NCI-H2081 (cell line): ENCODE measurements at places on chromosomes 12 and 14.

DNA sequence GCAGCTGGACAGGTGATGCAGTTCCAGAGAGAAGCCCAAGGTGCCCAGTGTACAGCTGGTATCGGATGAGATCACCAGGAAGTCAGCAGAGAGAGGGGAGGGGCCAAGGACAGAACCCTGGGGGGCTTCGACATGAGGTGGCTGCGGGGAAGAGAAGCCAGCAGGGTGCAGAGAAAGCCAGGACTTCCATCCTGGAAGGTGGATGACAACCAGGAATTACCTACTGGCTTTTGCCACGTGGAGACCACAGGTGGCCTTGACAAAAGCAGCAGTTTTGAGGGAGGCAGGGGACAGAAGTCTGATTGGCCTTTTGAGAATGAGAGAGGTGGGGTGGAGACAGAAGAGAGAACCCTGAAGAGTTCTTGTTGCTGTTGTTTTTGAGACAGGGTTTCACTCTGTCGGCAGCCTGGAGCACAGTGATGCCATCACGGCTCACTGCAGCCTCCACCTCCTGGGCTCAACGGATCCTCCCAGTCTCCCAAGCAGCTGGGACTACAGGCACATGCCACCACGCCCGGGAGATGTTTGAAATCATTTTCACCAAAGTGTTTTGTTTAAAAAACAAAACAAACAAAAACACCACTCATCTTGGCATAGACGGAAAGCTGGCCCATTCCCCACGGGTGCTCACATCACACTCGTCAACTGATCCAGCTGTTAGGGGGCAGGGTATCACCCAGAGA is 35.2 kb downstream of the CDC42BPB start:
- DNase-seq = peak; percentile 73

DNA sequence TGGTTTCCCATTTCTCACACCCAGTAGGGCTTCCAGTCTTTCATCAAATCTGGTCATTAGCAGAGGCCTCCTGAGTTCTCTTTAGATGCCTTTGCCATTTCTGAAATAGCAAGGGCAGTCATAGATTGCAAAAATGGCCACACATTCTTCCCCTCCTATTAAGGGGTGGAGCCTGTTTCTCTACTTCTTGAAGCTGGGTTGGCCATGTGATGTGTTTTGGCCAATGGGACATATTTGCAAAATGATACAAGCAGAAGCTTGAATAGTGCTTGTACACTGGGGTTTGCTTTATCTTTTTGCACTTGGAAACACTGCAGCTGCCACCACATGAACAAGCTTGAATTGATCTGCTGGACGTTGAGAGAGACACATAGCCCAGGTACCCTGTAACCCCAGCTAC is 109.3 kb downstream of the VRK1 start:
- no peak for DNase-seq

DNA sequence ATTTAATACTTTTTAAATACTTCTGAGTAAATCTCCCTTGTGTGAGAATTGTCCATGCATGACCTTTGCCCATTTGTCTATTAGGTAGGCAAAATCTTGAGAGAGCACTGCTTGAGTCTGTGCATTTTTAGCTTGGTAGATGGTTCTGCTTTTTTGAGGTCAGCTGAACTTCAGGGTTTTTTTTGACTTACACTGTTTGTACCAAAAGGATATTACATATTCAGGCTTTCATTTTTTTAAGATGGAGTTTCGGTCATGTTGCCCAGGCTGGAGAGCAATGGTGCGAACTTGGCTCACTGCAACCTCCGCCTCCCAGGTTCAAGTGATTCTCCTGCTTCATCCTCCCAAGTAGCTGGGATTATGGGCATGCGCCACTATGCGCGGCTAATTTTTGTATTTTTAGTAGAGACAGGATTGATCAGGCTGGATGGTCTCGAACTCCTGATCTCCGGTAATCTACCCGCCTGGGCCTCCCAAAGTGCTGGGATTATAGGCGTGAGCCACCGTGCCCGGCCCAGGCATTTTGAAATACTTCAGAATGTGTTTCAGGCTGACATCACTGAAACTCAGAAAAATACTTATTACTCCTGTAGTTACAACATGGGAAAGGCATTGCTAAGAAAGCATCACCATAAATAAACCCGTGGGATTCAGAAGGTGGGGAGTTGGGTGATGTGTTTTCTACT is 11.1 kb downstream of the RASSF3 start:
- DNase-seq = no peak

DNA sequence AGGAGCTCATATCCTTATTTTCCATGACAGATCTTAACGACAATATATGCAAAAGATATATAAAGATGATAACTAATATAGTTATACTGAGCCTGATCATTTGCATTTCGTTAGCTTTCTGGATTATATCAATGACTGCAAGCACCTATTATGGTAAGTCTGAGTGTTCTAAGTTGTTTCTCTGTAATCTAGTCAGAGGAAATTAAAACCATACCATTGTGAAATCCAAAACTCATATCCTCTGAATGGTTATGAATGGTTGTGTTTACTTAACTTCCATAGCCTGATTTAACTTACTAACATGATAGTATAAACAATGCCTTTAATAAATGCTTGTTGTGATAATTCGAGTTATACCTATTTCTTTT is 760 bp downstream of the TMEM19 start:
- no peak for DNase-seq

- DNase-seq = no peak
Observed at GRCh38 chr12:128603573-128604115, 220.1 kb downstream of the SLC15A4 start.

DNA sequence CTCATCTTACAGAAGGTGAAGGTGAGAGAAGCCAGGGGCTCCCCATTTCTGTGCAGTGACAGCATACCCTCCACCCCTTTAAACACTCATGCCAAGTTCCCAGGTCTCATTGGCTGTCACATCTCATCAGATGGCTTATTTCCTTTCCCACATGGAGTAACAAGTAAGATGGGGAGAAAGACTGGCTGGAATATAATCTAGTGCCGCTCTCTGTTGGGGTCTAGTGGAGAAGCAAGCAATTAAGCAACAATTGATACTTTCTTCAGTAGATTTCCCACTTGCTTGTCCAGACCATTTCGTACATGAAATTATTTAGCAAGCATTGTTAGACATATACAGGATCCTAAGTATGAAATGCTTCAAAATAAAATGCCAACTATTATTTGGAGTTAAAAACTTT is 92.2 kb downstream of the SLC5A8 start:
- DNase-seq = no peak

- no peak for DNase-seq
Observed at GRCh38 chr12:121214166-121214777, 4.3 kb downstream of the P2RX4 start.

GRCh38 chr12:20372326-20373096 is 4.2 kb downstream of the PDE3A start:
- DNase-seq = no peak

DNA sequence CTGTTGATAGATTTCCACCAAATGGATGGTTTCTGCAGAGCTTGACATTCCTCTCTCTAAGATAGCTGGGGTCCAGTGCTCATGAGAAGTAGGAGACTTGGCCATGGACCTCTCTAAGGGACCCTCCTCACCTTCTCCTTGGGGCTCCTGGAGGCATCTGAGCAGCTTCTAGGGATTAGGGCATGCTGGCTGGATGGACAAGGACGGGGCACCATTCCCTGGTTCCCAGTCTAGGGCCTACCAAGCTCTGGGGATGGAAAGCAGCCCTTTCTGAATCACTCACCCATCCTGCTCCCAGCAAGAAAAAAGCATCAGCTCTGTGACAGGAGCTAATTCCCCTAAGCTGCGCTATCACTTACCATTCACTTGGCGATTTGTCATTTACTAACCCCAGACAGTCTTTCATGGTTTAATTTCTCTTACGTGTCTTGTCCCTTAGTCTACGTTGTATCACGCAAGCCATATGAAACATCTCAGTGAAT is 39.5 kb downstream of the VWF start:
- no peak for DNase-seq

- DNase-seq = no peak
Observed at GRCh38 chr12:118053071-118053985, 7.7 kb downstream of the WSB2 start.

GRCh38 chr14:76752744-76753143 is 8.5 kb upstream of the VASH1 start:
- DNase-seq = no peak

GRCh38 chr12:553216-554000 is 93.7 kb downstream of the B4GALNT3 start:
- DNase-seq = no peak

DNA sequence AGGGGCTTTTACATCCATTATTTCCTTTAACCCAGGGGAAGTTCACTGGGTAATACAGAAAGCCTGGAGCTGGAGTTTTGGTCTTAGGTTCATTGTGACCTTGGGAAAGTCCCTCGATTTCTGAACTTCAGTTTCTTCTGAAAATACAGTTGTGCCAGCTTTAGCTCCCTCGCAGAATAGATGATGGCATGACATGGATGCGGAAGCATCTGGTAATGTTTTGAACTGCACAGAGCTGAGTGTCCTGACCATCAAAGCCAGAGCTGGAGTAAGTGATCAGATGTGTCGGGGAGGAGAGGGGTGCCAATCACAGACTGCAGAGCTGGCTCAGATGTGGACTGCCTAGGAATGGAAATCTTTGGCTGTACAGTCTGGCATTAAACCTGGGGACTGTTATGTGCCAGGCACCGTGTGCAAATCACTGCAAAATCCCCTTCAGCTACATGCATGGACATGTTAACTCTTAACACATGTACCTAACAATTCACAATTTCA is 180.9 kb downstream of the ETV6 start:
- DNase-seq = no peak

DNA sequence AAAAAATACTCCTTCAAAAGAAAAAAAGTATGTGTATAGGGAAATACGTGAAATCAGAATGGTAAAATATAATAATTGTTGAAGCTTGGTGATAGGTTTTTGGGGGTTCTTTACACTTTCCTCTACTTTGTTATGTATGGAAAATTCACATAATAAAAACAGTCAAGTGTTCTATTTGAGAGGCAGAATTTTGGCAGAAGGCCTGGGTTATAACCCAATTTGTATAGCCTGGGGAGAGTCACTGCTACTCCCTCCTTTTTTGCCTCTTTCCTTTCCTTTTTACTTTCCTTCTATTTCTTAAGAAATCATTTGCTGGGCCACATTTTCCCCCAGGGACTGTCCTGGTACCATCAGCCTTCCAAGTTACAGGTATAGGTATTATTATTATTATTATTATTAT is 105.7 kb downstream of the CRADD start:
- no peak for DNase-seq

DNA sequence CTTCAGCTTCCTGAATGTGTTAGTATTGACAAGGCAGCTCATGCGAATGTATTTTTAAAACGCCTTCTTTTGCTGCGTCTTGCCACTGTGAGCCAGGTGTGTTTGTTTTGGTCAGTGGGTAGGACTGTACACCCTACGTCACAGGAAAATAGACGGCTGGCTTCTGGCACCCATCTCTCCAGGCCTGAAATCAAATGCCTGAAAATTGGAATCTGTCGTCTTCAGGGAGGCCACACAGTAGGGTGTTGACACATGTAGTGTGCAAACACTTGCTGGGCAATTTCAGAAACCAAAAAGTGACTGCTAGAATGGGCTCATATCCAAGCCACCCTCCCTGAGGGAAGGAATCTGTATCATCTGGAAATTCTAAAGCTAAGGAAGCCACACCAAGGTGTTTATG is 209.3 kb downstream of the TTC8 start:
- DNase-seq = peak; percentile 56

- no peak for DNase-seq
Observed at GRCh38 chr14:57362361-57362760, 28.0 kb upstream of the NAA30 start.

DNA sequence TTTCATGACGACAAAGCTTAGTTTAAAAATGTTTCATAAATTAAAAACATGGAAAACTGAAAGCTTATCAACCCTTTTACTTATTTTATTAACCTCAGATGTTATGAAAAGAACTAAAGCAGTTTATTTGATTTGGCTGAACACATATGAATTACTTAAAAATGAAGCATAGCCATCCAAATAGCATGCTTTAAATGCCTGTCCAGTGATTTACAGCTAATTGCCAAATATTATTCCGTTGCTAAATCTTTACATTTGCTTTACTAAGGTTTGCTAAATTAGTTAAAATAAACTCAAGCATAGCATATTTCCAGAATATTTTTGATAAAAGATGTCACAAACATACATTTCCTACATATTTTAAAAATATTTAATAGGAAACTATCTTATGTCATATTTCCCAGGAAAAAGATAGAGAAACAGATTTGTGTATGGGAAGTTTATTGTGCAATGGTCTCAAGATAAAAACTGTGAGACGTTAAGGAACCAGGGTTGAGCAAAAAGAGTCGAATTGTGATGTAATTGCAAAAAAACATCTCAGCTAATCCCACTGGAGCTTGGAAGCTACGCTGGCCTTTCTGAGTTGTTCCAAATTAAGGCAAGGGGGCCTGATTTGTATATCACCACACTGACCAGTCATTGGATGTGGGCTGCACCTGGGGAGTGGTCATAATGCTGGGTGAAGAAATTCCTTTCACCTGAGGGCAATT is 25.8 kb downstream of the GPR135 start:
- DNase-seq = no peak

DNA sequence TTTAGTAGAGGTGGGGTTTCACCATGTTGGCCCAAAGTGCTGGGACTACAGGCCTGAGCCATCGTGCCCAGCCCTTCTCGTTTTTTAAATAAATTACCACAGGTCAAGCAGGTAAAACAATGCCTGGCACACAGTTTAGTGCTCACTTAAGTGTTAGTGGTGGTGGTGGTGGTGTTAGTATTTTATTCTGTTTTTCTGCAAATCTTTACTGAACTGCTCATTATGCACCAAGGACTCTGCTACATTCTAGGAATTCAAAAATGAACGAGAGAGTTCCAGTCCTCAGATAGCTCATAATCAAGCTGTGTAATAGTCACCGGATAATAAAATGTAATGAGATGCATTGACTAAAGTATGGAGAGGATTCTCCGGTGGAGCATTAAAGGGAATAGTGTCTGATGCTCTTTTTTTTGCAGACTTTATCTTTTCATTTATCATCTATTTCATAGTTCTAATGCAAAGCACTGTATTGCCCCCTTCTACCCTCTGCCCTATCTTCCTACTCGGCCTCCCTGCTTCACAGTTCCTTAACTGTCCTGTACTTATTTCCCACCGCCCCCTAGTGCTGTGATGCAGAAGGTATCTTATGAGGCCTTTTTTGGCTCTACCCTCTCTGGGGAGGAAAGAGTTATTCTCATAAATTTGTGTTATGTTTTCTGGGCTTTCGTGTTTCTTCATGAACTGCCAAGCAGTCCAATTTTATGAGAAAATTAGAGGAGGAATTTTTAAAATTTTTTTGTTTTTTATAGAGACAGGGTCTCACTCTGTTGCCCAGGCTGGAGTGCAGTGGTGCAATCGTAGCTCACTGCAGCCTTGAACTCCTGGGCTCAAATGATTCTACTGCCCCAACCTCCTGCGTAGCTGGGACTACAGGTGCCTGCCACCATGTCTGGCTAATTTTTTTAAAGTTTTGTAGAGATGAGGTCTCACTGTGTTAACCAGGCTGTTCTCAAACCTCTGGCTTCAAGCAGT is 1.0 kb downstream of the ITFG2 start:
- DNase-seq = peak; percentile 49

GRCh38 chr12:104219908-104220404 is 4.4 kb downstream of the TXNRD1 start:
- DNase-seq = peak; percentile 37

DNA sequence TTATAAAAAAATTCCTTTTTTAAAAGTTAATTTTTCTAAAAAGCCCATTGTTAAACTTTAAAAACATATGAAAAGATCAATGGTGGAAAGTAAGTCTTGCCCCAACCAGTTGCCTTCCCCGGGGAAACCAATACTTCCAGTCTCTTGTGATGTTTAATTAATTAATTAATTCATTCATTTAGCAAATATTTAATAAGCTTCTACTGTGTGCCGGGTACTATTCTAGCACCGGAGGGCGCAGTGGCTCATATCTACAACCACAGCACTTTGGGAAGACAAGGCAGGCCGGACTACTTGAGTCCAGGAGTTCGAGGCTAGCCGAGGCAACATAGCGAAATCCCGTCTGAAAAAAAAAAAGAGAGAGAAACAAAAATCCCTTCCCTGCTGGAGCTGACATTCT is 87.4 kb downstream of the HECTD4 start:
- no peak for DNase-seq
